ENCODE measurements at places on chromosomes 1 and 21.

GRCh38 chr1:16938351-16939321, 16.9 kb downstream of the CROCC start:
- no peak for DNase-seq

DNA sequence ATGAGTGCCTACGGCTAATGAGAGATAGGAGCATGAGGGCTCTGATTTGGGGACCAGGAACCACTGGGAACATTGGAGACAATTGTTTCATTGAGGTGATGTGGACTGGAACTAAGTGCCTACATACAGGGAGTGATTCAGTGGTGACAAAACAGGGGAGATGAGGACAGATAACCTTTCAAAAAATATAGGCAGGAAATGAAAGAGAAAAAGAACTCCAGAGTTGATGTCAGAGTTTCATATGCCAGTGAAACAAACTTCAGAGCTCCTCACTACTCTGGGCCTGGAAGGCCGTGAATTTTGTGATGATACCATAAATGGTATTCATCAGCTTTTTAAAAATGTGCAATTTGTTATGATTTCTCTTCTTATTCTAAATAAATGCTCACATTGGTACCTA, 39.3 kb downstream of the FASLG start:
- DNase-seq: no peak

DNA sequence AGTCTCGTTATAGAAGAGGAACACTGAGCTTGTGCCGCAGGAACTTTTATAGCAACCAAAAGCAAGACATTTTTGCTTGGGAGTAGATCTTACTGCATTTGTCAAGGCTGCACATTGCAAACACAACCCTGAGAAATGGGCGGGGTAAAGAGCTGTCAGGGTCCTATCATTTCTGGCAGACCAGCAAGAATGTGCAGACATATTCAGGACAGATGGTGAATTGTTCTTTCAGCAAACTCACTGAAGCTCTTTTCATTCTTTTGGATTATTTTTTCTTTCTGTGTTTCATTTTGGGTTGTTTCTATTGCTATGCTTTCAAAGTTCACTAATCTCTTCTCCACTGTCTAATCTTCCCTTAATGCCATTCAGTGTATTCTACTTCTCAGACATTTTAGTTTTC, 5.1 kb upstream of the ACTN2 start:
- peak; percentile 63 for DNase-seq

DNA sequence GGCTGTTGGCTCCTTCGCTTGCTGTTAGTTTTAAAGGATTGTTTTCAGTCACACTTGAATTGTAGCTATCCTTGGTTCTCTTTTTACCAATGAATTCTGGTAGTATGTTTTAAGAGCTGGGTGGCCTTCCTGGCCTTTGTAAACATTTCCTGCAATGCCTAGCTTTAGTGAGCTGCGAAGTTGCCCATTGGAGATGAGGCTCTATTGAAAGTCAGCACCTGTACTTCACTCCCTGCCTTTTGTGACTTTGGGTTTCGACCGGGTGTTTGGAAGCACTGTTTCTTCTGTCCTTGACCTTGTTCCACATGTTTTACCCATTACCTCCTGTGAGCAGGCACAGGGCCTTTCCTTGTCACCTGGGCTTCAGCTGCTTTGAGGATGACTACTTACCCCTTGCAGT, 64.7 kb downstream of the DYRK1A start:
- DNase-seq: no peak

- DNase-seq: no peak
These were observed 24.8 kb downstream of the RSPH1 start for GRCh38 chr21:42471206-42471605.

DNA sequence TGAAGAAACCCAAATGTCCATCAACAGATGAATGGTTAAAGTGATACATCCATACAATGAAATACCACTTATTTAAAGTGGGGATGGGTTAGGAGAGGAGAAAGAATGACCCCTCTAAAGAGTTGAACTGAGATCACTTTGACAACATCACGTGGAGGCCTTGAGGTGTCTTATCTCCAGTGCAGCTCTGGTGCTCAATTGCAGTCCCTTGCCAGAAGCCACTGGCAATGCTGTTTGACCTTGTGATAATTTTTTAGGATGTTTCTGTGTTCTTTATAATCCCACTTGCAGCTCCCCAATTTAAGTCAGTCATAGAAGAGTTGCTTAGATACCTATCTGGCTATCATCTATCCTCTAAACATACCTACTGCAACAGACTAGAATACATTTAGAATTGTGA, 167.6 kb downstream of the ZNF648 start:
- DNase-seq: no peak
